ENCODE measurements at places on chromosomes 2 and 18.

DNA sequence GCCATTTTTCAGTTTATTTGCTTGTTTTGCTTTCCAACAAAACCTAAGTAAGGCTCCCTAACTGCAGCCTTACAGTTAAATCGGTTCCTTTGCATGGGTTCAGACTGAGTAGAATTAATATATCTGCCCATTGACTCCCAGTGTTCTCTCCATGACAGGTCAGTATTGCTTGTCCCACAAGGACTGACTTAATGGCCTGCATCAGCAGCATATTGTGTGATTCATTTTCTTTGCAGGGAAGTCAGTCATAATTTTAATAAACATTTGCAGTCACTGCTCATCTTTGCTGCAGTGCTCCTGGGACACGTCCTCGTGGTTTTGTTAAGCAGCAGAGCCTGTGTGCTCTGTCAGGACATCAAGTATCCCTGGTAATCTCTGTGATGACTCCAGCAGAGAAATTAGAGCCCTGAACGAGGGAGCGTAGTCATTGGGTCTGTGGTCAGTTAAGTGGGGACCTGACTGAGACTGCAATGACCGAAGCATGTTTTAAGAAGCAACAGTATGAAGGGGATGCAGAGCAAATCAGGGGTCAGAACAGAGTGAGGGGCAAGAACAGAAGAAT is 93.3 kb downstream of the CDH20 start:
- no peak for DNase-seq

DNA sequence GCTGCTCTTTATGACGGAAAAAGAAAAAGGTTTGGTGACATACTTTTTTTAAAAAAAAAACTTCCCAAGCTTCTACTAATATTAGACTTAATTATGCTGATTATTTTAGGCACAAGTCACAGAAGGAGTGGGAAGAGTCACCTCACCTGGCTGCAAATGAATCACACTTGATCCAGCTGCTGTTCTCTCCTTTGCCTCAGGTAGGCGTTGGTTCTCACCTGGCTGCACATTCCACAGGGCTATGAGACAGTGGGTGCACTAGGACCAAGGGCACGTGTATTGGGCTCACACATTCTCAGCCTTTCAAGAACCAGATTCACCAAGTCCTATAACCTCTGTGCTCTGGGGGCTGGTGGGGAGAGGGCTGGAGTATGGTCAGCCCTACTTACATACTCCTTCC is 93.3 kb downstream of the TGFA start:
- DNase-seq: no peak

DNA sequence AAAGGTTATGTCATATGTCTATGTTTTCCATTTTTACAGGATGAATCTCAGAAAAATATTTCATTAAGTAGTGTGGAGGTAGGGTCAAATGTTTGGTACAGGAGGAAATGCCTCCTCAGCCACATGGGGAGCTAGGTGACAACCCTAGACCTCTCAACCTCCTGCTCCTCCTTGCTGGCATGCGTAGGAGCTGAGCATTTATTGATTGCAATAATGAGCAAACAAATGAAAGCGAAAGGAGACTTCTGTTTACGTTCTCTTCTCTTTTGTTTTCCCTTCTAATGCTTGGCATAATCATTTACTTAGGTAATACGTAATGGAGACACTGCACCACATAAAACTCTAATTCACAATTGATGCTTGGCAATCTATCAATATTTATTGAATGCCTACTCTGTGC is 95.1 kb upstream of the CCBE1 start:
- DNase-seq: no peak

GRCh38 chr2:202023198-202023903 is 10.3 kb upstream of the FZD7 start:
- DNase-seq: no peak

All from activated CD8-positive, alpha-beta memory T cell treated with anti-CD3 and anti-CD28 coated beads for 4 hours (primary cell).